ENCODE measurements at places on chromosomes 1 and 21. TPM values are rescaled to one million over a fixed set of nuclear protein-coding genes. Genes with fewer than 3 reads are reported as not detected.

ENTREP3 gene
- 32.9 TPM for total RNA-seq

TPTE gene
- not detected for total RNA-seq

ERG gene
- not detected for total RNA-seq

RUNX3 gene
- 155 TPM for total RNA-seq

TMPRSS2 gene
- not detected for total RNA-seq

PKP1 gene
- total RNA-seq, result not detected

DCDC2B gene
- not detected for total RNA-seq

GBP7 gene
- not detected for total RNA-seq

TDRD10 gene
- total RNA-seq, result not detected

SELL gene
- total RNA-seq, result 110 TPM

FHAD1 gene
- total RNA-seq, result not detected

FAM110D gene
- total RNA-seq, result not detected

GORAB gene
- total RNA-seq, result 8.5 TPM

ALPL gene
- not detected for total RNA-seq

PPM1J gene
- total RNA-seq, result 0.69 TPM

CD1C gene
- total RNA-seq, result not detected
